ENCODE measurements at places on chromosomes 5 and 9.

- DNase-seq: no peak
Observed at GRCh38 chr5:172773481-172774469, 2.8 kb upstream of the DUSP1 start.

DNA sequence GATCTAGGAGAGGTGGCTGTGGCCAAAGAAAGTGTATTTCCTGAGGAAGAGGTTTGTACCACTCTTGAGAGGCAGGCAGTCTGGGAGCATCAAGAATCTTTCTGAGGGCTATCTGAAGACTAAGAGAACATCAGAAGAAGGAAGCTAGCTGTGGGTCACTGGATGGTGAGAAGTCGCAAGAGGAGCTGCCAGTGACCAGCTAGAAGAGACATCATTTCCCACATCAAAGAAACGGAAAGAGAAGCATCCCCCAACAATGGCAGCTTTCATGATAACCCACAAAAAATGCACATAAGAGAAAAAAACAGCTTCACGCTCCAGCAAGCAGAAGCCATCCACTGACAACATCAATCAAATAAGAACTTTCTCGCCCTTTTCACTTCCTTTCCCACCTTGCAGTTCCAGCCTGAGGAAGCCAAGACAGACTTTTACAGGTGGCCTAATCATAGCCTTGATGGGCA is 25.0 kb upstream of the CEP78 start:
- no peak for DNase-seq

GRCh38 chr5:36066540-36067210 is at the start of gene UGT3A2:
TSS of gene UGT3A2 (minus strand) at chr5:36066882. CDS start at chr5:36066789, 93 bp downstream.
- DNase-seq: no peak

DNA sequence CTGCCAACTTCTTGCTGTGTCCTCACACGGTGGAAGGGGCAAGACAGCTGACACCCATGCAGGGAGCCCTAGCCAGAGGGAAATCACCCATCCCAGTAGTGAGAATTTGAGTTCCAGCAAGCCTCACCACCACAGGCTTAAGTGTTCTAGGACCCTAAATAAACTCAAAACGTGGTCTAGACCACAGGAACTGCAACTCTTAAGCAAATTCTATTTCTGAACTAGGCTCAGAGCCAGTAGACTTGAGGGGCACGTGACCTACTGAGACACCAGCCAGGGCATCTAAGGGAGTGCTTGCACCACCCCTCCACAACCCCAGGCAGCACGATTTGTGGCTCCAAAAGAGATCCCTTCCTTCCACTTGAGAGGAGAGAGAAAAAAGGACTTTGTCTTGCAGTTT is 96.0 kb upstream of the PHF24 start:
- no peak for DNase-seq

DNA sequence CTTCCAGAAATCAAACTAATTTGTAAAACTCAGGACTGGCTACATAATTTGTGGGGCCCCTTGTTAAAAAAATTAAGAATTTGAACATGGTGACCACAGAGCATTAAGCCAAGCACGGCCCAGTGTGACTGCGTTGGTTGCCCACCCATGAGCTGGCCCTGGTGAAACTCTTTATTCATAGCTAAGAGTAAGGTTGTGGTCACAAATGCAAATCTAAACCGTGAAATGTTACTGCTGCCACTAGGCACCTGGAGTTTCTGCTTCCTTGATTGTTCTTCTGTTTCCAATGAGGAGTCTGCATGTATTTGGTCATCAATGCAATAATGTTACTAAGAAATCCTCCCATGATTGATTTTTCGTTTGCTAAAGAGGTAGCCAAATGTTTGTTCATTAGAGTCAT is 4.2 kb downstream of the GCNT1 start:
- no peak for DNase-seq

- no peak for DNase-seq
Observed at GRCh38 chr9:110116543-110116885, 91.4 kb downstream of the C9orf152 start.

- DNase-seq: no peak
Observed at GRCh38 chr9:91751922-91752321, 198.1 kb downstream of the ROR2 start.

- no peak for DNase-seq
Observed at GRCh38 chr9:110136802-110137201, 71.2 kb downstream of the C9orf152 start.

- DNase-seq: no peak
Observed at GRCh38 chr5:38678076-38678475, 121.6 kb upstream of the LIFR start.

GRCh38 chr9:90965226-90966030 is 163.8 kb downstream of the SYK start:
- no peak for DNase-seq

DNA sequence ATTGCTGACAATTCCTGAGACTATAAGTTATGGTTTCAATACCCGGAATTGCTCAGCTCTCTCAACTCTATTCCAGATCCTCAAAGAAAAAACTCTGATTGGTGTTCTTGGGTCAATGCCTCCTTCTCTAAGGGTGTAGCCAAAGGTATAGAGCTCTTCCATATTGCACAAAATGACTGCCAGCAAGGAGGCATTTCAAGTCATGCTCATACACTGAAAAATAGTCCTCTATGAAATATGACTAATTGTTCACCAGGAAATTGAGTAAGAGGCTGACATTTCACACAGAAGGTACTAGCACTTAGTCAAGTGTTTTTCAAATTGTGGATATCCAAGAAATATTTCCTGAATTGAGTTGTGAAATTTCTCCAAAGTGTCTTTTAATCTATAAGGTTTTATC is 111.1 kb upstream of the KLF9 start:
- DNase-seq: no peak

GRCh38 chr5:138352722-138353559 is 456 bp downstream of the KDM3B start:
- DNase-seq: no peak

DNA sequence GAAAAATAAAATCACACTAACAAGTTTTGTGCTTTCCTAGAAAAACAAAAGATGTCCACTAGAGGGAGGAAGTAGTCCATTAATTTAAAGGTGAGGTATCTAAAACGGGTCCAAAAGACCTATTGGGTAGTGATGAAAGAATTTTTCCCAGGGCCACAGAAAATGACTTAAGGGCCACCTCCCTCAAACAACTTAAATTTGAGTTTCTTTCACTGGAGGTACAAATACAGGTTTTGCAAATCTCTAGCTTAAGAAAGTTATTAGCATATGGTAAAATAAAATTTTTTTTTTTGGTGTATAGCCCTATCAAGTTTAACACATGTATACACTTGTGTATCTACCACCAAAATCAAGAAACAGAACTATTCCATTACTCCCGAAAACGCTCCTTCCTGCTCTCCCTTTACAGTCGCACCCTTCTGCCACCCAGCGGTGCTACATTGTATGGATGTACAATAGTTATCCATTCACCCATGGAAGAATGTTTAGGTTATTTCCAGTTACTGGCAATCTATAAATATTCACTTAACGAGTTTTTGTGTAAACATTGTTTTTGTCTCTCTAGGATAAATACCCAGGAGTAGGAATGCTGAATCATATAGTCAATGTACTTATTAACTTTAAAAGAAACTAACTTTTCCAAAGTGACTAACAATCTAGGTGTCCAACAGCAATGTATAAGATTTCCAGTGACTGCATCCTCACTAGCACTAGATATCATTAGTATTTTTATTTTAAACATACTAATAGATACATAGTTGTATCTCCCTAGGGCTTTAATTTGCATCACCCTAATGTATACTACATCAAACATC is 21.9 kb downstream of the DEPDC1B start:
- DNase-seq: no peak

- no peak for DNase-seq
Observed at GRCh38 chr5:33035851-33036527, 324.9 kb downstream of the NPR3 start.

DNA sequence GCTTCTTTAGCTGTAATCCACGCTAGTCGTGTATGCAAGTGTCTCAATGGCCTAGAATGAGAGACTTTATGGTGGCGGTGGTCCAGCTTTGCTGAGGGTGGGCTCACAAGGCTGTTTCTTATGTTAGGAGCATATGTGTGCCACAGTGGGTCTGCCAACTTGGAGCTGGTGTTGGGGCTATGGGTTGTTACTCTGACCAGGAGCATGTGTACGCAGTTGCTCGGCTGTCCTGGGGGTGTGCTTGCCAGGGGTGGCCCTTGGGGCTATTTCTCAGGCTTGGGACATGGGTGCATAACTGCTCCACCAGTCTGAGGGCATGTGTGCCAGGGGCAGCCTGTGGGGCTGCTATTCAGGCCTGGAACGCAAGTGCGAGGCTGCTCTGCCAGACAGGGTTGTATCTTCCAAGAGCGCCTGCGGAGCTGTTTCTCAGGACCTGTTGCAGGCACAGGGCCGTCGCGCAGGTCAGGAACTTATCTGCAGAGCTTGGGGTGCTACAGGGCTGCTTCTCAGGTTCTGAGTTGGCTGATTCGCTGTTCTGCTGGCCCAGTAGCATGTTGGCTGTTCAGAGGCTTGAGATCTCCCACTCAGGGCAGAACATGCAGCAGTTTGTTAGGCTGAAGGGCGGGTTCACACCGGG is 187.9 kb upstream of the TLX3 start:
- no peak for DNase-seq

- no peak for DNase-seq
Observed at GRCh38 chr5:132782101-132782500, 5.1 kb upstream of the SEPTIN8 start.

DNA sequence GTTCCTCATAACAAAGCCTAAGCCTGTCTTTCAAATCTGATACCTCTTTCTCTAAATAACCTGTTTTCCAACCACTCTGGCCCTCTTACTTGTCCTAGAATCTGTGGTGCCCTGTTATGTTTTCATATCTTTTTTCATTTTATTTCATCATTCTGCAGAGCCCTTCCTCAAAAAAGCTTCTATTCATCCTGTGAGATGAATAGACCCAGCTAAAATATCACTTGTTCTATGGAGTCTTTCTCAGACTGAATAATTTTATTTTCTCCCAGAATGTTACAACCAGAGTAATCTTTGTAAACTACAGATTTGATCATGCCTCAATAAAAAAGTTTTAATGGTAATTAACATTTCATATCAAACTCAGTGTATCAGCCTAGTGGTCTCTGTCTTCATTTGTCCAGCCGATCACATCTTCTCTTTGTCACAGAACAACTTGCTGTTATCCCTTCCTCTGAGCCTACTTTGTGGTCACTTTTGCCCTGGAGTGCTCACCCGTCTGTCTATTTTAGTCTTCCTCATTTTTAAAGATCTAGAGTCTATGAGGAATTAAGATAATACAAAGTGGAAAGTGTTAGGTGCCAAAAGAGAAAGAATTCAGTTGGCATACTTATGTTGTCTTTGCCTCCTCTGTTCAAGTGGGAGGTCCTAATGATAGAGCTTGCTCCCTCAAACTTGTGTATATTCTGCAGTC is 77.8 kb downstream of the ZCCHC7 start:
- DNase-seq: no peak

DNA sequence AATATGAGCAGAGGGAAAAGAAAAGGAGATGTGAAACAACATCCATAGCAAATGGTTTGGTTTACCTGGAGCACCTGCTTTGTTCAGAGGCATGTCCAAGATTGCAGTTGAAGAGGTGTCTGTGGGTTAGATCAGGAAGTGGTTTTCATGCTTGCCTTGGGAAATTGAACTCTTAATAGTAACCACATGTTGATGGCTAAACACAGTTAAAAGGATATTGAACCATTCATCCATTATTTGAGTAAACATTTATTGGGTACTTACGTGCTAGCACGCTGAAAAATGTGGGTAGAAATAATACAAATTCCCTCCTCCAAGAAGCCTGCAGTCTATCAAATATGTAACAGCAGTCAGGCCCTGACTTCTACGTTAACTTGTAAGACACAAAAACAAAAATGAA is 235.7 kb upstream of the TNC start:
- DNase-seq: no peak

GRCh38 chr5:143308731-143309130 is 94.8 kb downstream of the NR3C1 start:
- no peak for DNase-seq
